ENCODE measurements at places on chromosomes 4 and X.

DNA sequence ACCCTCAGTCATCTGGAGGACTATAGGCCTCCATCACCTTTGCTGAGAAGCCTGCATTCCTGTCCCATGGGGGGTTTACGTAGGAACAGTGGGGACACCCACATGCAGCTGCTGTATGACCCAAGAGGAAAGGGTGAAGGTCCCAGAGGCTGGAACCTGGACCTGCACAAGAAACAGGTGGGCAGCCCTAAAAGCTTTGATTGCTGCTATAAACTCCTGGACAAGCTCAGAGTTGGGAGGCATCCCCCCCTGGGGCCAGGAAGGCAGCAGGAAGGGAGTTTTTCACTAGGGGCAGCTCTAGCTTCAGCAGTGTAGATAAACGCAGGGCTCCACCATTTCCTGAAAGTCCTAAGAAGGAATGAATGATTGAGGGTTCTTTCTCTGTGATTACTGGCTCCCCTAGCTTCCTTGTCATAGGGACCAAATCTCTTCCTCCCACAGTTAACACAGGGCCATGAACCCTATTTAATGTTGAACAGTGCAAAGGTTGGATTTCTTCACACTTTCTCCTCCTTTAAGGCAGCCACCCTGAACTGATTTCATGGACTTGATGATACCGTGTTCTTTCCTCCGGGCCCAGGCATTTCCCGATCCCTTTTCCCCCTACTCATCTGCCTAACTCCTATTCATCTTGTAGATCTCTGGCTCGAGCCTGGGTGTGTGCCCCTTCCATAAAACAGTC, 84.2 kb downstream of the CHRNA9 start:
- no peak for DNase-seq

DNA sequence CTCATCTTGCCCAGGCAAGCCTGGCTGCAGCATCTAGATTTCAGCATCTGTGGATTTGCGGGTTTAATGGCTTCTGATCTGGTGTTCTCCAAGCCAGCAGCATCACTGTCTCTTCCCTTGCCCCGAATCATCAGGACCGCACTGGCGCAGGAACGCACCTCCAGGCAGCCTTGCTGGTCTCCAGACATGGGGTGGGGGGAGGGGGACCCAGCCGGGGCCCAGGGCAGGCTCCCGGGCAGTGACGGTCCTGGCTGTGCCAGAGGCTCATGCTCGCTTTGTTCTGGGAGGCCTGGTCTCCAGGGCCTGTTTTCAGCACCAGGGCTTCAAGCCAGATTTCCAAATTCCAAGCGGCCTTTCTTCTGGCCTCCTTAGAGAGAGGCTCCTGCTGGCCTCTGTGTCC, 4.9 kb downstream of the CFAP99 start:
- DNase-seq, result no peak

- DNase-seq, result no peak
Measured at GRCh38 chr4:56342746-56343145, 44.5 kb downstream of the AASDH start.

- DNase-seq, result no peak
Measured at GRCh38 chr4:39043058-39043860, 11.1 kb upstream of the TMEM156 start.

DNA sequence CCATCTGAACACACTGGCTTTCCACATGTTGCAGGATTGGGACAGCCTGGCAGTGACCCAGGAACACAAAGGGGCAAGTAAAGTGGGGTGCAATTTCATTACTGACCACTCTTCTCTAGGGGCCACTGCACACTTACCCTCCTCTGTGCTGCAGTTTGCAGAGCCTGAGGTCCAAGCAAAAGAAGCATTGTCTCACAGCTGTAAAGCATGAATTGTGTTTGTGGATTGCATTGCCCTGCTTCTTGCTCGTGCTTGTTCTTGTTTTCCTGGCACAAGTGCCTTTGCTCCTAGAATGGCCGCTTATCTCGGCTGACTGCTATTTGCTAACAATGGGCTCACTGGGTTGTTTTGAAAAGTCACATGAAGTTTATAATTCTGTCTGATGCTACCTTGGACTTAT, 209.1 kb upstream of the JADE1 start:
- DNase-seq, result no peak

DNA sequence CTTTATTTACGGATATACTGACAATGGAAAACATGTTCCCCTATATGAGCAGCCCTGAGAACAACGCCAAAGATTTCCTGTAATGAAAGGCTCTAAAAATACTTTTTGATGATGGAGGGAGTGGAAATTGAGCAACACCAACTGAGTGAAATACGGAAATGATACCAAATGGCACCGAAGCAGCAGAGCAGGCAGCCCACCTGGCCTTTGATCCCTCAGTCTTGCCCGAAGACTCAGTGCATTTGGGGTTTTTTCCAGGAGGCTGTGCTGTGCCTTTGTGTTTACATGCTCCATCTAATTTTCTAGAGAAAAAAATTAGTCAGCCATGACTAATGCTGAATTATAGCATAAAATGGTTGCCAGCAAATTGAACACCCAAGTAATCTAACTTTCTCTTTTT, 169.9 kb upstream of the RBPJ start:
- no peak for DNase-seq
